Mesenchymal stem cell (in vitro differentiated cells and primary cell): ENCODE measurements at places on chromosomes 16 and 17.
A peak's percentile ranks its signal among the peaks of the same experiment; 100 is the strongest.

GRCh38 chr16:85927959-85928358 lies 29.0 kb downstream of the IRF8 start:
- peak; percentile 17 for DNase-seq

DNA sequence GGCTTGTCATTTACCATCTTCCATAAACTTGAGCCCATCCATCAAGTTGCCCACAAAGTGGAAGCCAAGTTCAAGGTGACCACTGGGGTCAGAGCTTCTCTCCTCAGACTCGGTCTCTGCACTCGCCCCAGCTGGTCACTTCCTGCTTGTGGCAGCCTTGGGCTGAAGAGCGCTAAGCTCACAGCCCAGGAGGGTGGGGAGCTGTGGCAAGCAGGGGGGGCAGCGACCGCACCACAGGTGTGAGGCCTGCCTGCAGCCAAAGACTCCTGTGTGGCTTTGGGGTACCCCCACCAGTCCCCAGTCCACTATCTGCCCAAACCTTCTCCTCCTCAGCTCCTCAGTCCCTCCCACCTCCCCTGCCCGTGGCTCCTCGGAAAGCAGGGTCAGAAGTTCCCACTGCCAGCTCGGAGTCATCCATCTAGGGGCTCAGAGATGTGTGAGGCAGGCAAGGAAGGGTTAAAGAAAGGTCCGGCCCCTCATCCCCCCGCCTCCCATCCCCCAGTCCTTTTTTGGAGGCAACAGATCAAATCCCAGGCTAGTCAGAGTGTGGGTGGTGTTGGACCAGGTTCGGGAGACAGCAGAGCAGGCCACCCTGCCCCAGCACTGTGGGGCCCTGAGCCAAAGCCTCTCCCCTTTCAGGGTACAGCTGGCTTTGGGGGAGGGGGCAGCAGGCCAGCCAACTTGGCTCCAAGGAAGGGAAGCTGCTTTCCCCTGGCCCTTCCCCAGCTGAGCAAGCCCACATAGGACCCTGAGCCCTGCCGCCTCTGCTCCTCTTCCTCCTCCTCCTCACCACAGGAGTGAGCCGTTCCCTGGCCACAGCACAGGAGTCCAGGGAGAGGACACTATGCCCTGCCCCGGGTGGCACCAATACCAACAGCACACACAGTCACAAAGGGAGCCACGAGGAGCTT lies 3.2 kb downstream of the CSF3 start:
- DNase-seq: no peak

GRCh38 chr17:77632619-77633018 lies 325.9 kb upstream of the TNRC6C start:
- no peak for DNase-seq

DNA sequence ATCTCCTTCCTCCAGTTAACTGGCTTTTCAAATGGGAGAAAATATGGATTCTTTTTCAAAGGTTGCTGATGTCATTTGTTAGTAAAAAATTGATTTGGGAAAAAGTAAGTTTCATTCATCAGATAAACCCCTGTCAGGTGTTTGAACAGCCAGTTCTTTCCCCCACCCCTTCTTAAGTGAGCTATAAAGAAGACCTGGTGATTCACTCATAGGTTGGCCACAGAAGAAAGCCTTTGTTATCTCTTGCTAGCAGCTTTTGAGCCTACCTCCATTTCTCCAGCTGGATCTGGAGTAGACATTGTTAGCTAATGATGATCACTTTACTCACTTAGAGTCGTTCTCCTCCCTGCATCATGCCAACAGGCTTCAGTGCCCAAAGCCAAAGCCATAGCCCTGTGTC lies 63.0 kb downstream of the NLK start:
- DNase-seq: no peak

GRCh38 chr16:61887903-61888302 lies 148.3 kb downstream of the CDH8 start:
- DNase-seq: peak; percentile 66

GRCh38 chr17:66461343-66461995 lies 159.1 kb downstream of the PRKCA start:
- no peak for DNase-seq

DNA sequence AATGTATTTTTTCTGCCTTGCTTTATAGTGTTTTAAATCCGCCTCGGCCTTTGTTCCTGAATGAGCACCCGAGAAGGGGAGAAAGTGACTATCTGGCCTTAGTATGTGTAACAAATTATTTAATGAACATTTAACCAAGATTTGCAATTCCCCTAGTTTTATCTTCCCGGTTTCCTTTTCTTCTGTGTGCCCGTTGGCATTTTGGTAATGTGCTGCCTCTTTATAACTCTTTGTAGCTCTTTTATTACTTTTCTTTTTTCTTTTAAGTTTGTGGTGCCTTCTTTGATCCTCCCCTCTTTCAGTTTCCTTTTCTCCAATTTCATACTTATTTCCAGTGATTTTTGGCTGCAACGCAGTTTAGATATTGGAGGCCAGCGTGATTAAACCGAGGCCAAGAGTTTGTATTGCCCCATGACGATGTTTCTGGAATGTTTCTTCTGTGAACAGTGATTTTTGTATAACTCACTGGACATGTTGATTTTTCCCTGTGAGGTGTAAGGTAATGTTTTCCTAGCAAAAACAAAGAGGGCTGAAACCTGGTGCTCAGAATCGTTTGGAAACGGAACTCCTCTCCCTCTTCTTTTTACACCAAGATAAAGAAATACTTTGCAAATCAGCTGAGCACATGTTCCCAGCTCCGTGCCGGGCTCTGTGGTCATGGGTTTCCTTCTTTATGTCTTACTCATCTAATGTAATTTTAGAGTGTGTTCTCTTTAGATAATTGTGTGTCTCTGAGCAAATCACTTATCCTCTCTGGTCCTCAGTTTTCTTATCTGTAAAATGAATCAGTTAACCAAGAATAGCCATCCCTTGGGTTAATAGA lies 344.3 kb downstream of the WWOX start:
- peak; percentile 30 for DNase-seq

DNA sequence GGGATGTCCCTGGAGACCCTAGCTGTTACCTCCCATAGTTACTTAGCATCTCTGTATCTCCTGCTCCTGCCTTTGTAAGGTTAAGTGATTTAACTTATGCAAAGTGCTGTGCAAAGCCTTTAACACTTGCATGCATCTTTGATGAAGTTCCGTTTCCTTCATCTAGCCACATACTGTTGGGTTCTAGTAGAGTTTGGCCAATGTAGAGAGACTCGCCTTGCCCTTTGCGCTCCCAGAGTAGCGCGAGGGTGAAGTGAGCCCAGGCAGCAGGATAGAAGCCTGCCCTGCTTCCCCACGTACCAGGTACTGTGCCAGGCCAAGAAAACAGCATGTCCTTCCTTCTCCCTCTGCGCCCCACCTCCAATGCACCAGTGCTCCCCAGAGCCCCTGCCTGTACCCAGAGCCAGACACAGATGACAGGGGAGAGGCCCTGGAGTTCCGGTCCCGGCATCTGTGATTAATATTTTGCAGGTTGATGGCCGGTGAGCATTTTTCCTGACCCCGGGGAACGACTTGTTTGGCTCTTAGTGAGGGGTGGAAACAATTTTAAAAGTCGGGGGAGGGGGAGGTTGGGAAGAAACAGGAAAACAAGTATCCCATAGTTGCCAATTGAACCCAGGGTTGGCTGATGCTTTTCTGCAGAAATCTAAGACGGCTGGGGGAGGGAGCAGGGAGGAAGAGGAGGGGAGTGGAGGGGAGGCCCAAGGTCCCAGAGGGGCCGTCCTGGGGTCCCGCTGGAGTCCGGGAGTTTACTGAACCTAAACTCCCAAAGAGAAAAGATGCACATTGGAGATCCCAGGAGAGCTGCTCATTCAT lies 13.1 kb upstream of the CDC42EP4 start:
- DNase-seq: no peak

DNA sequence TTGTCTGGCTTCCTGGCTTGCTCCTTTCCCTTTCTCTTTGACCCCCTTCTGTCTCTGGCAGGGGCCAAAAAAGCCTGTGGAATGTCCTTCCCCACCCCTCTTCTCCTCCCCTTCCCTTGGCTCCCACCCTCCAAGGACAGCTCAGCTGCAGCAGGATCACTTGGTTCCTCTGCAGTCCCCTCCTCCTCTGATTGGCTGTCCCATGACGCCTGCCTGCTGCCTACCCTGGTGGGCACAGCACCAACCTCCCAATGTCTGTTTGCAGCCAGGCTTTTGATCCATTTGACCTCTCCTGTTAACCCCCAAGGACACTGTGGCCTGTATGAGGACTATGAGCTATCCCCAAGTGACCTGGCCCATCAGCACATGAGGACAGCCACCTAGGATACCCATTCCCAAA lies 14.8 kb upstream of the MTMR4 start:
- no peak for DNase-seq

DNA sequence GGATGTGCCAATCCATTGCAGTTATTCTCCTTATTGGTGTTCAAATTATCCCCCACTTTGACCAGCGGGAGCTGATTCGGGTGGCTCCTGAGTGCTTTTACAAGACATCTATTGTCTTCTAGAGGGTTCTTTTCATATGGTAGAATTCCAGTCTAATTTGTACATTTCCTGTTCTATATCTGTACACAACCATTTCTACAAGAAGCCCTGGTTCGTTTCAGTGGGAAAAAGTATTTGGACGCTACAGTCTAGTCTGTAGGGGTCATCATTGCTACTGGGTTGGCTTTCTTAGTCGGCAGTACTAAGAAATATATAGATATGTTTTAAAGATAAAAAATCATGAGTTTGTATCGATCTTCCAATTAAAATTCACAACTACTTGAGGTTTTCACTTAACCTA lies 262.6 kb downstream of the MAP2K6 start:
- no peak for DNase-seq

DNA sequence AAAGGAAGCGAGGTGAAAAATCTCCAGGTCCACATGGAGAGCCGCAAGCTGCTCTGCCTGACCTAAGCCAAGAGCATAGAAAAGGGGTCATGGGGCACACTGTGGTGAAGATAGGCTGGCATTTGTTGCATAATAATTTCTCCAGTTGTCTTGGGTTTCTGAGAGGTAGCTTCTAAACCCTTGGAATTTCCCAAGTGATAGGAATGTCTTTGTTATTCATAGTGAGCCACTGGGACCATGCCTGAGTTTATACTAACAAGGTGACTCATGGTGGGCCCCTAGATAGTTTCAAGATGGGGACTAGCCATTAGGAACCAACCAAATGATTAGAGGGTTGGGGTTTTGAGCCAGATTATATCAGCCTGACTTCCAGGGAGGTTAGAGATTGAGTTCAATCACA lies 25.6 kb downstream of the SOST start:
- peak; percentile 79 for DNase-seq

- DNase-seq: peak; percentile 89
Measured at GRCh38 chr17:4195306-4195705, 52.3 kb downstream of the CYB5D2 start.

DNA sequence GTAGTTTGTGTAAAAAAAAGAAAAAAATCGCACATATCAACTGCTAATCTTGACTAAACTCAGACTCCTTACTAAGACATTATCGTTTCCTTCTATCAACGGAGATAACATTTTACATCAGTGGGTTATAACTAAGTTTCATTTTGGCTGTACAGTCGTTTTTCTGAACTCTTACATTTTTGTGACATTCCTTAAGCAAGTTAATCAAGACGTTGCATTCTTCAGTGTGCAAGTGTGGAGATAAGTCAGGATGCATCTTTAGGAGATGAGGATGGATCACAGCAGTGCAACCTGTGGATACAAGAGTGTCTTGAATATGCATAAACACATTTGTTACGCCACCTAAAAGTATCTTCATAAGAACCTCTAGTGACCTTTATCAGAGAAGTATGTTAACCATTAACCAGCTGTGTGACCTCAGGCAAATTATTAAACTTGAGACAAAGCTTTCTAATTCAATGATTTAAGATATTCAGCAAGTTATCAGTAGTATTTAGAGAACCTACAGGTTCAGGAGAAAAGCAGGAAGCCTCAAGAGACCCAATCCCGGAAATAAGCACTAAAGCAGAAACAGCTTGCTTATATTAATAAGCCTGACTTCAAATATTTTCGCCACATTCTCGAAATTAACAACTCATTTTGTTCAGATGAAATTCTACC lies 9.4 kb downstream of the CMC2 start:
- DNase-seq: peak; percentile 15

GRCh38 chr17:56786989-56787482 lies 46.7 kb downstream of the C17orf67 start:
- peak; percentile 98 for DNase-seq

- no peak for DNase-seq
Measured at GRCh38 chr16:1857433-1858097, 14.4 kb downstream of the MEIOB start.

DNA sequence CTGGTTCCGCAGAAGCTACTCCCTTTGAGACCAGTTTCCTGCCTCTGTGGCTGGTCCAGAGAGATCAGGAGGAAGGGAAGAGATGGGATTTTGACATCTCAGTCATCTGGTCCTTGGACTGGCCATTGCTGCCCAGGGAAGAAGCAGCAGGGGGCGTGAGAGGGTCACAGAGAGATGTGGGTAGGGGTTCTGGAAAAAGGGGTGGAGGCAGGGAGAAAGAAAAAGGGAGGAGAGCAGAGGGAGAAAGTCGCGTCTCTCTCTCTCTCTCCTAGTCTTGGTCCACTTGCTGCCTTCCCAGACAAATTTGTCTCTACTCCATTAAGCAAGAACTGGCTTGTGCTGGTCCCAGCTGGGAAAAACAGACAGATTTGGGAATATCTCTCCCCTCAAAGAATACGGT lies 4.4 kb downstream of the SHBG start:
- peak; percentile 66 for DNase-seq
